ENCODE measurements at places on chromosomes 12 and 14.

DNA sequence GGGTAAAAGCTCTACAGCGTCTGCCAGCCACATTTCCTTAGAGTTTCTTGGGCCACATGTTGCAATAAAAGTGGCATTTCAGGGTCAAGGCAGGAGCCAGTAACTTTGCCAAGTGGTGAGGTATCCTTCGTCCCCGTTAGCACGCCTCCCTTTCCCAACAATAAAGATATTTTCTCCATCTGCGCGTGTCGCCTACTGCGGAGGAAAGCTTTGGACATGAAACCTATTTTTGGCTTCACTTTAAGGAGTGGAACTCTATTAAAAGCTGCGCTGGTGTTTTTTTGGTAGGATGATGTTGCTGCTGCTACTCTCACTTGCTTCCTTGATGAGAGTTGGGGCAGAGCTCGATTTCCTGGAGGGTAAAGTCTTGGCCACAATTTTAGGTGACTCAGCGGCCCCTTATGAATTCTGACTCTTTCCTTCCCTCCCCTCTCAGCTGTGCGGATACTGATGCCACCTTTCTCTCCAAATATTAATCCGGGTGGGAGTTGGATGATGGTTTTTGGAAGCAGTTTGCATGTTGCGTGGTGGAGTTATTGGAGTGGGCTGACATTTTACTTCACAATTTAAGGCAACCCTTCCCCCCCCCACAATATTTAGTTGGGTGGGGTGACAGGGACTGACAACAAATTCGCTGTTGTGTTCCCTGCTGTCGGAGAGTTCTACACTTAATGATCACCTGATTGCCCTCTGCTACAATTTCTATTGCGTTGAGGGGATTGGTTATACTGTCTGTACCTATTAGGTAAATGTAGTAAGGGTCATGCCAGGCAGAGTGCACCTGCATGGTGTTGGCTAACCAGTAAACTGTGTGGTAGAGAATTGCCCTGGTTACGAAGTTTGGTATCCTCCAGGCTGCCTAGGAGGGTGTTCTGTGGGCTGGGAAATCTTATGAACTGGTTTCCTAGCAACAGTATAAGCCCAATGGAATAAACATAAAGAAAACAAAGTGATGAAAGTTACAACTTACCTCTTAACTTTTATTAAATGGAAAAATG lies 1.1 kb downstream of the CCDC91 start:
- no peak for DNase-seq

DNA sequence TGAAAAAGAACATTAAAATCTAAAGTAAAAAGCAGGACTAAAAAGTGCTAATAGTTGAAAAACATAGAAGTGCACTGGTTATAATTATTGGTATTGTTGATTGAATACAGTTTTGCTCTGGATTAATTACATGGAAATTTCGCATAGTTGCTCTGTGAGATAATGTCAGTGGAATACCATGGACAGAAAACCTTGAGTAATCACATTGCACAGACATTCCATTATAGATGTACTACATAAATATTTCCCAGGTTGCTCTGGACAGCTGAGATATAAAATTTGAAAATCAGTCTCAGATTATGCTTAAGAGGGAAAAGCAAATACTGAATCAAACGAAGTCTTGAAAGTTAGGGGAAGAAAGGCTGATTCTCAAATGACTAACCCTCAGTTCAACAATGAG lies 439.3 kb upstream of the FLRT2 start:
- DNase-seq, result no peak

DNA sequence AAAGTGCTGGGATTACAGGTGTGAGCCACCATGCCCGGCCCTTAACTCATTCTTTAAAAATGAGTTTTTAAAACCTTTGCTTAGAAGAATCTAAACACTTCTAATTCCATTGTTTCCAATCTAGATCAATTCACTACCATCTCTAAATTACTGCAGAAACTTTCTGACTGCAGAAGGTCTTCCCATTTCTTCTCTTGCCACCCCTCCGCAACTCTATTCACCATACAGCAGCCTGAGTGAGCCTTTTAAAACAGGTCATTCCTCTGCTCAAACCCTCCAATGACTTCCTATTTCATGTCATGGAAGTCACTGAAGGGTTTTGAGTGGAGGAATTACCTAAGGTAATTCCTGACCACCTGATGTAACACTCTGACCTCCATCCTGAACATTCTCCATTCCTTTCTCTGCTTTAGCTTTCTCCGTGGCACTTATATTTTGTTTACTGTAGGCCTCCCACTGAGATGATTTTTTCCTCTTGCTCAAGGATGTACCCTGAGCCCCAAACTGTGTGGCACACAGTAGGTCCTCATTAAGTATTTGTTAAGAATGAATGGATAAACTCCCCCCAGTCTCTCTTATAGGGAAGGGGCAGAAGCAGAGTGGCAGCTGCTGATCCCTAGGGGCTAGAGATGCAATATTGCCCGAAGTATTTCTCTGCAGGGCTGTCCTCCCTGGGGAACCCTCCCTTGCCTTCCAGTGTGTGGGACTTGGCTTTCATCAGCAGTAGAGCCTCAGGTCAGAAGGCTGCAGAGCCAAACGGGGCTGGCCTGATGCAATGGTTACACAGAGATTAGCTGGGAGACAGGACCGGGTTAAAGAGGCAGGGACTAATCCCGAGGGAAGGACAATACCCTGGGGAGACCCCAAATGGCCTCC lies 1.2 kb downstream of the DDIT3 start:
- DNase-seq, result no peak

GRCh38 chr14:64195199-64195598 lies 99.0 kb downstream of the ESR2 start:
- no peak for DNase-seq

DNA sequence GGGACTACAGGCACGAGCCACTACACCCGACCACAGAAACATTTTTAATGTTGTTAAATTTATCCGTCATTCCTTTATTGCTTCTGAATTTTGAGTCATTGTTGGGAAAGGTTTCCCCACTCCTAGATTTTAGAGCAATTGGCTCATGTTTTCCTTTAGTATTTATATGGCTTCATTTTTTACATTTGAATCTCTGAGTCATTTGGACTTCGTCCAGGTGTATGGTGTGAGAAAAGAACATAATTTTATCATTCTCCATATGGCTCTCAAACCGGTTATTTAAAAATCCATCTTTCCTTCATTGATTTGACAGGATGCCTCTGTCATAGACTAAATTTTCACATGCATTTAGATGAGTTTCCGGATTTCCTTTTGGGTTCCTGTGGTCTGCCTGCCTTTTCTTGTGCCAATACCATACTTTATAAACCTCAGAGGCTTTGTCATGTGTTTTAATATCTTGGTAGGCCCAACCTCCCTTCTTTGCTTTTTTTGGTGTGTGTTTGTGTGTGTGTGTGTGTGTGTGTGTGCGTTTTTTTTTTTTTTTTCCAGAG lies 30.9 kb downstream of the LRTM2 start:
- no peak for DNase-seq

DNA sequence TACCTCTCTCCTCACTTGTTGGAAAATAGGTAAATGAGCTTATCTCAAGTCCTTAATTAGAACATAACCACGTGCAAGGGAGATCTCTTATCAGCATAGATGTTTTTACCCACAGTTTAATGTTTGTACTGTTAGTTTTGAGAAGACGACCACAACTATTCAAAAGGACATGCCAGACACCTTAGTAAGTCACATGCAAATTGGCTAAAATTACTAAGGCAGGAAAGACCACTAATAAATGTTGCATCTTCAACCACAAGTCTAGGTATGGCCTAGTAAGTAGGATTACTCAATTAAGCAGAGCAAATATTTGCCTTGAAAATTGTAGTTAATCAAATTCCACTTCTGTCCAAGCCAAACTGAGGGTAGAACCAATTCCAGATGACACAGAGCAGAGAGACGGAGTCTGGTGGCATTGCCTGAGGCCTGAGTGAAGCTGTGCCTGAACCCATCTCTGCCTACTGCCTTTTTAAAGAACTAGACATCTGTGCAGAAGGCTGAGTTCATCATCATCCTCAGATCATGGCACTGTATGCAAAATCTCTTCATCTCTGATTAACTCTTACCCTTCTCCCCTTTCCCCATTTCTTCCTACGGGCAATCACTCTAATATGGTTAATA lies 29.7 kb upstream of the CHST11 start:
- DNase-seq, result no peak

All from stimulated activated CD4-positive, alpha-beta T cell treated with anti-CD3 and anti-CD28 coated beads, Interleukin-15, amount 100 ng/mL, for 1 hour (primary cell).